ENCODE measurements at places on chromosomes 7 and 10.

GRCh38 chr7:23107781-23108180 lies 2.2 kb downstream of the KLHL7 start:
- H3K4me1 ChIP-seq, result peaks cover 16% of the 10 kb centered on the region
- H3K27ac ChIP-seq, result no peak overlapping the region
- no peak overlapping the region for H3K4me3 ChIP-seq
- H3K27me3 ChIP-seq, result no peaks in the 10 kb centered on the region
- no peak for DNase-seq

DNA sequence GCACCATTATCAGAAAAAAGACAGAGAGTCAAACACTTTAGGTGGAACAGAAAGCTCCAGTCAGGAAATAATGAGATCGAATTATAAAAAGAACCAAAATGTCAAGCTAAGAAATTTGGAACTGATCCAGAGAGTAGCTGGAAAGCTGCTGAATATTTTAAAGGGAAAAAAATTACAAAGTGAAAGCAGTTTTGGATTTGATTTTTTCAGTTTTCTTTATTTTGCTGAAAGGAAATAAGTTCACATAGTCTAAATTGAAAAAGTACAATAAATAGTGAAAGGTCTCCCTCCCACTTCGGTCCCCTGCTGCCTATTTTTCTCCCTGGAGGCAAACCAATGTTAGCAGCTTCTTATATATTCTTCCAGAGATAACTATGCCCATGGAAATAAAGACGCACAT lies 11.3 kb upstream of the TOMM7 start:
- H3K27me3 ChIP-seq, result no peaks in the 10 kb centered on the region
- no peak for DNase-seq
- no peak overlapping the region for H3K4me3 ChIP-seq
- H3K27ac ChIP-seq, result no peak overlapping the region

- H3K4me1 ChIP-seq, result no peaks in the 10 kb centered on the region
- no peak for DNase-seq
- no peak overlapping the region for H3K27ac ChIP-seq
- no peaks in the 10 kb centered on the region for H3K27me3 ChIP-seq
These were observed 40.8 kb upstream of the INSIG1 start for GRCh38 chr7:155256761-155257481.

DNA sequence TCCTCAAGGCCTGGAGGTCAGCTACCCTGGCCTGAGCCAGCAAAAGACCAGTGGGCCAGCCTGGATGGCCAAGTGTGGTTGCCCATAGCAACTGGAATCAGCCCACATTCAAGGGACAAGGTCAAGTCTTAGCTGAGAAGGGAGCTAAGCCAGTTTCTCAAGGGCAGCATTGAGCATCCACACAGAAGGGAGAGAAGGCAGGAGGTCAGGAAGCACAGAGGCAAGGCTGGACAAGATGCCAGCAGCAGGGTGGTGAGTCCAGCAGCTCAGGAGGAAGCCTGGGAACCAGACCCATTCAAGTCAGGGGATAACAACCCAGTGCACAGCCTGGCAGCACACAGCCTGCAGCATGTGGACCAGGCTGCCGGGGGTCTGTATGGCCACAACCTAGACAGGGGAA lies 54.0 kb upstream of the ZMIZ1 start:
- DNase-seq, result no peak
- no peaks in the 10 kb centered on the region for H3K4me1 ChIP-seq
- no peak overlapping the region for H3K4me3 ChIP-seq
- no peak overlapping the region for H3K27ac ChIP-seq
- no peaks in the 10 kb centered on the region for H3K36me3 ChIP-seq

DNA sequence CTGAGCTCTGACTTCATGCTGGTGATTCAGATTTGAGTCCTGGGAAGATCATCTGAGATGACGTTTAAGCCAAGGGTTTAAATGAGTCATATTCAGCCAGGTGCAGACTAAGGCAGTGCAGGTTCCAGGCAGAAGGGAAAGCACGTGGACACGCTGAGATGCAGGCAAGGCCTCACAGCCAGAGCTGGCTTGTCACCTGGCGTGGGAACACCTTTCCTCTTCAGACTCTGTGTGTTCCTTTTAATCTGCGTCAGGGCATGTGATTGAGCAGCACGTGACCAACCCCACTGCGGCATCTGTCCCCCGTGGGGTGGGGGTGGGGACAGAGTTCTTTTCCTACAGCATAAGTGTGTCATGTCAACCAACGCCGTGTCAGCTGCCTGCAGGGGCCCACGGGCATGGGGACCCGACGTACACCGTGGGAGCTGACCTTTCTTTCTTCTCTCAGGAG lies 10.7 kb upstream of the IDI2 start:
- peaks cover 8% of the 10 kb centered on the region for H3K4me1 ChIP-seq
- H3K36me3 ChIP-seq, result peaks cover 3% of the 10 kb centered on the region
- no peak overlapping the region for H3K27ac ChIP-seq
- H3K4me3 ChIP-seq, result no peak overlapping the region
- H3K27me3 ChIP-seq, result no peaks in the 10 kb centered on the region

- DNase-seq, result no peak
- H3K4me1 ChIP-seq, result no peaks in the 10 kb centered on the region
- no peak overlapping the region for H3K27ac ChIP-seq
- no peaks in the 10 kb centered on the region for H3K36me3 ChIP-seq
- no peaks in the 10 kb centered on the region for H3K27me3 ChIP-seq
- no peak overlapping the region for H3K4me3 ChIP-seq
These were observed 236.0 kb upstream of the NRP1 start for GRCh38 chr10:33570495-33570894.

DNA sequence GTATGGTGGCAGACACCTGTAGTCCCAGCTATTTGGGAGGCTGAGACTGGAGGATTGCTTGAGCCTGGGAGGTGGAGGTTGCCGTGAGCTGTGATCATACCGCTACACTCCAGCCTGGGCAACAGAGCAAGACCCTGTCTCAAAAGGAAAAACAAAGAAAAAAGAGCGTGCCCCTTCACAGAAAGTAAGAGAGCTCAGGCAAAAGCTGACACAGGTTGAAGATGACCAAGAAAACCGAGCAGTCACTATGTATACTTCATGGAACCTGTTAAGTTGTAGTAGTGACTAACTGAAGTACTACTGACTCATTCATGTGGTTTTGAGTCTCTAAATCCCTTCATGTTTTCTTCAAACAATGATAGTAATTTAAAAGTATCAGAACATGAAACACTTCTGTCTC lies 1.2 kb upstream of the PRRT4 start:
- no peak overlapping the region for H3K4me3 ChIP-seq
- DNase-seq, result no peak
- H3K36me3 ChIP-seq, result no peaks in the 10 kb centered on the region
- peaks cover 61% of the 10 kb centered on the region for H3K27me3 ChIP-seq
- H3K27ac ChIP-seq, result no peak overlapping the region

GRCh38 chr7:131556053-131556908 lies at the start of gene PODXL:
TSS of gene PODXL (minus strand) at chr7:131556628. CDS start at chr7:131556359, 269 bp downstream.
- peak within 1 kb of the TSS; percentile 36 for H3K4me3 ChIP-seq
- no peak within 1 kb of the TSS for H3K27ac ChIP-seq
- H3K36me3 ChIP-seq, result no peaks in the 10 kb centered on the region
- H3K4me1 ChIP-seq, result peaks cover 29% of the 10 kb centered on the region
- peaks cover 30% of the 10 kb centered on the region for H3K27me3 ChIP-seq

DNA sequence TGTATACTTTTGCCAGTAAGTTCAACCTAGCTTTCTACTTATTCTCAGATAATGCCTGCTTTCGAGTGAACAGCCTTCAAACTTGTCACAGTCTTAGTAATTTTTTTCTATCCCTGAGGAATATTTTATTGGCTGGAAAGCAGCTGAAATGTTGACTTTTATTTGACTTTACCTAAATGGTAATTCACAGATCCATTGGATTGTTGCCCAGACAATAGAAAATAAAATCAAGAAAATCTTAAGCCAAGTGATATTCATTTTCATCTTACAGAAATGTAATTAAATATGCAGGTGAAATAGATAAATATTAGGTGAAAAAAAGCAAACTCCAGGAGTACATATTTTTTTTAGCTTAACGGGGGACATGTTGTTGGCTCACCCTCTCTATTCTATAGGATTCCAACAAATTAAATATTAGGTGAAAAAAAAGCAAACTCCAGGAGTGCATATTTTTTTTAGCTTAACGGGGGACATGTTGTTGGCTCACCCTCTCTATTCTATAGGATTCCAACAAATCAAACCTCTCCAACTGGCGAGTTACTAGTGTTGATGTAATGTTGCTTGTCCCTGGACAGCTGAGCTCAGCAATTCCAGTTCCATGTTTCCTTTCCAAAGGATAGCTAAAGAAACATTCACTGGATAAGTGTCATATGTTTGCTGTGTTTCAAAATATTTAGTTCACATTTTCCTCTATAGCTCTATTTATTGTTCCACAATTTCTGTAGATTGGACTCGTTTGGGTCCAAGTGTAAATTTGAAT lies 4.2 kb downstream of the TMEM26 start:
- no peak for DNase-seq
- peaks cover 18% of the 10 kb centered on the region for H3K27me3 ChIP-seq
- H3K4me1 ChIP-seq, result peaks cover 13% of the 10 kb centered on the region
- no peaks in the 10 kb centered on the region for H3K36me3 ChIP-seq

DNA sequence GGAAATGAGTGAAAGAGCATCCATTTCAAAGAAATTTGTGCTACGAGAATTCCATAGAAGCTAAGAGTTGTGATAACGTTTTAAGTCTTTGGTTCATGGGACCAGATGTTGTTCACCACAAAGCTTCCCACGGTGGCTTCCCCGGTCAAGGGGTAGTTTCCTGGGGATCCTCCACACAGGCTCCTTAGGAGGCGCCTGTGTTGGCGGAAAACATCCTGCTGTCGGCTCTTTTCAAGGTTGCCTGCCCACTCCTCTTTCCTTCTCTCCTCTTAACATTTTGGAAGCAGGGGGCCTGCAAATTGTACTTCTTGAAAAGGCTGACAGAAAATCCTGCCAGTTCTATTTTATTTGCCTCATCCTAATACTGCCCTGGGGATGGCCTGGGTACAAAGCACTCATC lies 398.6 kb downstream of the SORCS1 start:
- no peaks in the 10 kb centered on the region for H3K36me3 ChIP-seq
- no peaks in the 10 kb centered on the region for H3K27me3 ChIP-seq
- no peak overlapping the region for H3K4me3 ChIP-seq
- no peaks in the 10 kb centered on the region for H3K4me1 ChIP-seq
- no peak overlapping the region for H3K27ac ChIP-seq
- no peak for DNase-seq

GRCh38 chr7:29413626-29414136 lies 150.0 kb upstream of the PRR15 start:
- no peaks in the 10 kb centered on the region for H3K36me3 ChIP-seq
- no peaks in the 10 kb centered on the region for H3K4me1 ChIP-seq
- peaks cover 2% of the 10 kb centered on the region for H3K27me3 ChIP-seq
- no peak overlapping the region for H3K27ac ChIP-seq
